ENCODE measurements at places on chromosomes 5 and 9.

GRCh38 chr5:123449424-123449974 is 26.3 kb upstream of the CEP120 start:
- no peaks in the 10 kb centered on the region for H3K4me1 ChIP-seq
- DNase-seq, result no peak
- no peak overlapping the region for H3K27ac ChIP-seq

DNA sequence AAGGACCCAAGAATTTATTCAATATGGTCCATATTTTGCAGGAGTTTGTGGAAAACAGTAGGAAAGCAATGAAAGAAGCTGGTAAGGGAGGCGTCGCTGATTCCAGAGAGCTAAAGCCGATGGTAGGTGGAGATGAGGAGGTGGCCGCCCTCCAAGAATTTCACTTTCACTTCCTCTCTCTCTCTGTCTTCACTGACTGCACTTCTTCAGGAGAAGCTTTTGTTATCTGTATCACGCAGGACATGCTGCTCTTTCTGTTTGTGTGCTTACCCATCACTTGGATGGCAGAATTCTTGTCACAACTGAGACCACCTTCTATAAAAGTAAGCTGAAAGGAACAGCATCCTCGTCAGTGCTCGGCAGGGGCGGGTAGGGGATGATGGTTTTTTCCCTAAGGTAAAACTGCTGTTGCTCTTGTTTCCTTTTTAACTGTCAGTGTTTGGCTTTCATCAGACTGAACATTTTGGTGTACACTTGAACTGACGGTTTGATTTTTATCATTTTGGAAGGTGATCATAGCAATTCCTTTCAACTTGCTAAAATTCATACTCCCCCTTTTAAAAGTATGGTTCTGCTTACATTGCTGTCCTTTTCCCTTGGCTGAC is 62.4 kb upstream of the FSD1L start:
- H3K4me1 ChIP-seq, result peaks cover 44% of the 10 kb centered on the region
- peak overlapping the region; percentile 23 for H3K4me3 ChIP-seq
- H3K36me3 ChIP-seq, result no peaks in the 10 kb centered on the region

DNA sequence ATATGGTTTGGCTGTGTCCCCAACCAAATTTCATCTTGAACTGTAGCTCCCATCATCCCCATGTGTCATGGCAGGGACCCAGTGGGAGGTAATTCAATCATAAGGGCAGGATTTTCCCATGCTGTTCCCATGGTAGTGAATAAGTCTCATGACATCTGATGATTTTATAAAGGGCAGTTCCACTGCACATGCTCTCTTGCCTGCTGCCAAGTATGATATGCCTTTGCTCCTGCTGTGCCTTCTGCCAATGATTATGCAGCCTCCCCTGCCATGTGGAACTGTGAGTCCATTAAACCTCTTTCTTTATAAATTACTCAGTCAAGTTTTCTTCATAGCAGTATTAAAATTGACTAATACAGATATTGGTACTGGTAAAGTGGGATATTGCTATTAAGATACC is 42.4 kb downstream of the MARCHF11 start:
- no peak for DNase-seq
- peaks cover 20% of the 10 kb centered on the region for H3K4me1 ChIP-seq
- H3K36me3 ChIP-seq, result no peaks in the 10 kb centered on the region

GRCh38 chr5:51449026-51449425 is 65.8 kb downstream of the ISL1 start:
- H3K27me3 ChIP-seq, result no peaks in the 10 kb centered on the region
- no peak overlapping the region for H3K27ac ChIP-seq
- DNase-seq, result no peak
- no peaks in the 10 kb centered on the region for H3K36me3 ChIP-seq
- no peaks in the 10 kb centered on the region for H3K4me1 ChIP-seq

DNA sequence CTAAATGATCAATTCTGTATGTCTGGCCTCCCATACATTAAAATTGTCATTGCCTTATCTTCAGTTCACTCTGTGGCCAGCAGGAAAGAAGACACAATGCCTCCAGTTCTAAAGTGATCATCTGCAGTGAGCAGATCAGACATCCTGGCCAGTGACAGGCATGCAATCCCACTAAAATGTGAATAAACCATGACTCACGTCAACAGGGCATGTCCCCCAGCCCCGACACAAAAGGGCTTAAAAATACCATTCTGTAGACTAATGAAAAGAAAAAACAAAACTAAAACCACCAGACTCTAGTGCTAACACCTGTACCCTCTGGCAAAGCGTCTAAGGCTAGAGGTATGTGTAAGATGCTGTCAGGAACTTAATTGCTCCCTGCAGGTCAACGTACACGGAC is 38.5 kb downstream of the DDX31 start:
- no peaks in the 10 kb centered on the region for H3K4me1 ChIP-seq
- H3K4me3 ChIP-seq, result no peak overlapping the region
- no peaks in the 10 kb centered on the region for H3K27me3 ChIP-seq
- no peak for DNase-seq
- peaks cover 47% of the 10 kb centered on the region for H3K36me3 ChIP-seq
